Stimulated activated CD8-positive, alpha-beta memory T cell treated with anti-CD3 and anti-CD28 coated beads, Interleukin-4, amount 100 ng/mL, for 4 hours (primary cell): ENCODE measurements at places on chromosomes 3 and 15.

- no peak for DNase-seq
These were observed 4.8 kb downstream of the BMF start for GRCh38 chr15:40103864-40104271.

DNA sequence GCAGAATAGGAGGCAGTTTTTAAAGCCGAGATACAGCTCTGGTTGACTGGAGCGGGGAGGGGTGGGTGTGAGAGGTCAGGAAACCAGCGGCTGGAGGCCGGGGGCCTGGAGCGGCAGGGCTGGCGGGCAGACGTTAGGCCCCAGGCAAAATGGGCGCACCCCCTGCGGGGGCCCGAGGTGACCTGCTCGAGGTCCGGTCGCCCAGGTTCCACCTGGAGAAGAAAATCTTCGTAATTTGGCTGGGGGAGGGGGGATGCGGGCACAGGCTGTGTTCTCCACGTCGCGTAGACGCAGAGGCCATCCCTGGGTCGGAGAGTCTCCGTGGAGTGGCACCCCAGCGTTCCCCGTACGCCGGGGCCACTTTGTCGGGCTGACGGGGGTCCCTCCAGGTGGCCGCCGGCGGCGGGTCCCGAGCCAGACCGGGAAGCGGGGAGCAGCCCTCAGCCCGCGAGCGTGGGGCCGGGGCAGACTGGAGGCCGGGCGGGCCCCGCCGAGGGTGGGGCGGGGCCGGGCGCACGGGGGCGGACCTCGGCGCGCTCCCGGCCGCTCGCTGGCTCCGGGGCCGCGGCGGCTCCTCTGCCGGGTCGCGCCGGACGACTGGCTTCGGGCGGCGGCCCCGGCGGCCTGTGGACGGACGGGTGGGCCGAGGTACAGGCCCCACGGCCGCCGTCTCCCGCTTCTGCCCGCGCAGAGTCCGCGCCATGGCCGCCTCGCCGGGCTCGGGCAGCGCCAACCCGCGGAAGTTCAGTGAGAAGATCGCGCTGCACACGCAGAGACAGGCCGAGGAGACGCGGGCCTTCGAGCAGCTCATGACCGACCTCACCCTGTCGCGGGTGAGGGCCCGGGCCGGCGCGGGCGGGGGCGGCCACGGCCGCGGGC, at the start of gene CRTC3:
TSS of gene CRTC3 (plus strand) at position 553 of the 879 bp plus-strand sequence. CDS start at position 702, 149 bp downstream.
- DNase-seq = no peak

DNA sequence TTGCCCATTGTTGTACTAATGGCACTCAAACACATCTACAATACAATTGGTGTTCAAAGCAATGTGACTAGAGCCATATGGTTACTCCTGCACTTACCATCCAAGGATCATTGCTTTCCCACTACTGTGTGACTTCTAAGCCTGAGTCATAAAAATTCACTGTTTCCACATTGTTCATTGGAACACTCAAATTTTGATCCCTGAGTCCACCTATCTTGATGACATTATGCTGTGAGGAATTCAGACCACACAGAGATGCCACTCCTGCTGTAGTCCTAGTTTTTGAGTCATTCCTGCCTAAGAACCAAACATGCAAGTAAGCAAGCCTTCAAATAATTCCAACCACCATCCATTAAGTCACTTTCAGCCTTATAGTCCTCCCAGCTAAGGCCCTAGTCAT, 176.2 kb downstream of the EFHB start:
- no peak for DNase-seq

DNA sequence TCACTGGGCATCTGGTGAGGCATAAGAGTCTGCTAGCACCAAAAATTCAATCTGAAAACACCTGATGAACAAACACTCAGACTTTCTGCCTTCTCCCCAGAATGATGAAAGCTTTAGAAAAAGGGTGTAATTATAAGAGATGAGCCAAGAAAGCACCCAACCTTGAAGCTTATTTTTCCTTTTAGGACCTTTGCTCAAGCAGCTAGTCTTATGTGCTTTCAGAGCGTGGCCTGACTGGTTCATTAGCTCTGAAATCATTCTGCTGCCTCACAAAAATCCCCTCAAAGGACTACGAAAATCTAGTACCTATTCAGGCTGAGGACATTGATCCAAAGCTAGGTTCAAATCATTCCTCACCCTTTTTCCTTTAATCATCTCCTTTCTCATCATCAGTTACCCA, 662.3 kb downstream of the MAGI1 start:
- no peak for DNase-seq
